Bronchial epithelial cell (primary cell): ENCODE measurements at places on chromosomes 16 and 17.
A peak's percentile ranks its signal among the peaks of the same experiment; 100 is the strongest.

DNA sequence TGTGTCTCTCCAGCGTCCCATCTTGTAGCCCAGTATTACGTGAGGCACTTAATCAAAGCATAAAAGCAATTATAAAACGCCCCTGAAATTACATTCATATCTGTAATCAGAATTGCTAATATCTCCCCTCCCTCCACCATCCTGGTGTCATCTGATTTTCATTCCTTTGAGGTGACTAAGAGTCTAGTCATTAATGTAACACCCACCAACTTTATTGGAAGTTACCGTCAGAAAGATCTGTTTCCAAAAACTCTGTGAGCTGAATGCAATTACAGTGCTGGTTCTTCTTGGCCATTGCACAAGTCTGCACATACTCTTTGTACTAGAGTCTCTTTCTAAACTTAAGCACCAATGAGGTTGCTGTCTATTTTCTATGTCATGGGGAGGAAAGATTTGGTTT is 12.5 kb upstream of the MAF start:
- DNase-seq = peak; percentile 63

DNA sequence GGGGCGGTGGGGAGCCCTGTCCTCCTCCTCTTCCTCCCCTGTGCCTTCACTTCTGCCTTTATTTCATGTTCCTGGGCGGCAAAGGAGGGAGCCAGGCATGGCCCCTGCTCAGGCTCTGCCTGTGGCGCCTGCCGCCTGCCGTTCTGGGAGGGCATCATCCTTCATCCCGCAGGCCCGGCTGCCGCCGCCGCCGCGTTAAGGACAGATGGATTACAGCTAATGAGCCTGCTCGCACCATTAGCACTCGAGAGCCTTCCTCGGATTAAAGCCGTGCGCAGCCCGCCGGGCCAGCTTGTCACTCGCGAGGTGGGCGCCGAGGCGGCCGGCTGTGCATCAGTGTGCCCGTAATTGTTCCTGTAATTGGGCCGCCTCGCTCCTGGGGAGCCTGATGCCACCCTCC is 127.7 kb upstream of the GSE1 start:
- no peak for DNase-seq

DNA sequence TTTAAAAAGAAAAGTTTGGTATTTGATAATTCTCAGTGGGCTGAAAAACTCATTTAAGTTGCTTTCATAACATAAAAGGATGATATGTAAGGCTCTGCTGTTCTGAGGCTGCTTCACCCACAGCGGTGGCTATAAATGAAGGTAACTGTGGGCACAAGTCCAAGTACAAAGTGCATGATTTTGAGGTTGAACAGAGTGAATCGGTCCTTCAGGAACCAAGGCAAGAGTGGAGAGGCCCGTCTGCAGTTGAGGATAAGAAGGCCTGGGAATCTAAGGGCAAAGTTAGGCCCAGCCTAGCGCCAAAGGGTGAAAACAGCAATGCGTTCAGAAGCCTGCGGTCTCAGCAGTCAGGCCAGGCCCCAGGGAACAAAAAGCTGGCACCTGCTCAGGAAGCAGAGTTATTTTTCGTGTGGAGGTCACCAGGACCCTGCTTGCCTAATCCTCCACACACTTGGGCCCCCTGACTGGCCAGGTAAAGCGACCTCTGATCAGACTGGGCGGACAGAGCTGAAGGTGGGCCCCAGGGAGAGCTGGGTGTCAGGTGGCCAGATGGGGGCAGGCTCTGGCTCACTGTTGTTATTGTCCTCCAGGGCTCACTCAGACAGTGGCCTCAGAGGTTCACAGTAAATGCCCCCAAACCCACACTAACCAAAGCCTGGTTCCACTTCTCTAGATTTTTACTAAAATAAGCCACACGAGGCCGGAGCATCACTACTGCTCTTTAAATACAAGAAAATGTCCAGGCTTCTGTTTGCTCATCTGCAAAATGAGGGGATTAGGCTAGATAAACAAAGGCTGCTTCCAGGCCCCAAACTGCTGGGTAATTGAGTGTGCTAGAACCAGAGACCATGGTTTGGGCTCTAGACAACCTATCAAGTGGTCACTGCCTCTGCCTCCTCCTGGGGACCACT is 46.5 kb downstream of the TEX2 start:
- no peak for DNase-seq

- DNase-seq = no peak
These were observed 3.7 kb downstream of the RHBDL3 start for GRCh38 chr17:32269377-32269776.

DNA sequence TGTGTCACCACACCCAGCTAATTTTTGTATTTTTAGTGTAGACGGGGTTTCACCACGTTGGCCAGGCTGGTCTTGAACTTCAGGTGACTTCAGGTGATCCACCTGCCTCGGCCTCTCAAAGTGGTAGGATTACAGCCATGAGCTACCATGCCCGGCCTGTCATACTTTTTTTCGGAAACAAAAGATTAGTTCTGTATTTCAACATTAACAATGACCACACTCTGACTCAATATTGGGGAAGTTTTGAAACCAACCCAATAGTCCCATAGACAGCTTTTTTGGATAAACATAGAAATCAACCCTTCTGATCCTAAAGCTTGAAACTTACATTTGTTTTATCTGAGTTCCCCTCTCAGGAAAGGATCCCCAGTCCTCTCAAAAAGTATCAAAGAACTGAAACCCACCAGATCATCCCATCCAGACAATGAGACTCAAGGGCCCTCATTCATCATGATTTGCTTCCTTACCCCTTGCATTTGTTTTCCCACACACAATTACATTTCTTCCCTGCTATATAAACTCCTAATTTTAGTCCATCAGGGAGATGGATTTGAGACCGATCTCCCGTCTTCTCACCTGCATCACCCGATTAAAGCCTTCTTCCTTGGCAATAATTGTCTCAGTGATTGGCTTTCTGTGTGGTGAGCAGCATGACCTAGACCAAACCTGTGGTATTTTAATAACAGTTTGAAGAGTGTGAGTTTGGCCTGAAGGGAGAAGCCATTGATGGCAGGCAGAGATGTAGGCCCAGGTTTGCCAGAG is 7.2 kb upstream of the AGRP start:
- DNase-seq = peak; percentile 70

- DNase-seq = no peak
These were observed 183.9 kb downstream of the TOX3 start for GRCh38 chr16:52363082-52363481.

DNA sequence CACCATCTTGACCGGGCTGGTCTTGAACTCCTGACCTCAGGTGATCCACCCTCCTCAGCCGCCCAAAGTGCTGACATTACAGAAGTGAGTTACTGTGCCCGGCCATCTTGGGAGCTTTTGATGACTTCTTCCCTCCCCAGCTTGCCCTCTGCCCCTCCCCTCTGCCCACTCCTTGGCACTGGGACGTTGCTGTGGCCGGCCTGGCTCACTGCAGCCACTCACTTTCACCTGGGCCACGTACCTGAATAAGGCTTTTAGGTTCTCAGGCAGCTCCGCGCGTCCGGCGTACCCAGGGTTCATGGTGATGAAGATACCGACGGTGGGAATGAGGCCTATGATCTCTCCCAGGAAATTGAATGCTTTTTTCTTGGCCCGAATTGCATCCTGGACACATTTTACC is 81.6 kb downstream of the DNAH17 start:
- no peak for DNase-seq

DNA sequence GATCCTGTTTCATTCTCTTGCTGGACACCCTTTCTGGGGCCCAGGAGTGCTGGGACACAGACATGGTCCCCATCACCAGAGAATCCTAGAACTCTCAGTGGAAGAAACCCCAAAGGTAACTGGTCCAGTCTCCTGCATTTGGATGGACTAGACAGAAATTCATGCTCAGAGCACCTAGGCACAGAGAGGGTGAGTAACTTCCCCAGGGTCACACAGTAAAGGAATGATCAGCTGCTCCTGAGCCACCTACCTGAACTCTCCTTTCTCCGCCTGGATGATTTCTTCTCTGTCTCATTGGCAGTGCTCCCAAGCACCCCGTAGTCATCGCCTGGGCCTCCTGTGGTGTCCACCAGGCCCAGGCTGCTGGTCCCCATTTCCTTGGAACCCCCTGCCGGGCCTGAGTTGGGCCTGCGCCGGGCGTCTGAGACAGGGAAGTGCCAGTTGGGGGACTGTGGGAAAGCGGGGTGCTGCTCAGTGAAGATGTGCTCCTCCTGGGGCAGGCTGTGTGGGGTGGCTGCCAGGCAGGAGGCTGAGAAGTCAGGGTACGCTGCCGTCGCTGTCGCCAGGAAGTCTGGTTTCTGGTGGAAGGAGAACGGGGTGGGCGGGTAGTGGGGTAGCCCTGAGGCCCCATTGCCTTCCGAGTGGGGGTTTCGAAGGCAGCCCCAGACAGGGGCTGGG is 767 bp downstream of the MEOX1 start:
- DNase-seq = no peak

- no peak for DNase-seq
These were observed 9.5 kb downstream of the ACSF3 start for GRCh38 chr16:89103156-89103555.

GRCh38 chr16:12600116-12600515 is 203.6 kb downstream of the CPPED1 start:
- DNase-seq = no peak

- no peak for DNase-seq
These were observed 267.1 kb downstream of the SOX9 start for GRCh38 chr17:72387969-72388368.

DNA sequence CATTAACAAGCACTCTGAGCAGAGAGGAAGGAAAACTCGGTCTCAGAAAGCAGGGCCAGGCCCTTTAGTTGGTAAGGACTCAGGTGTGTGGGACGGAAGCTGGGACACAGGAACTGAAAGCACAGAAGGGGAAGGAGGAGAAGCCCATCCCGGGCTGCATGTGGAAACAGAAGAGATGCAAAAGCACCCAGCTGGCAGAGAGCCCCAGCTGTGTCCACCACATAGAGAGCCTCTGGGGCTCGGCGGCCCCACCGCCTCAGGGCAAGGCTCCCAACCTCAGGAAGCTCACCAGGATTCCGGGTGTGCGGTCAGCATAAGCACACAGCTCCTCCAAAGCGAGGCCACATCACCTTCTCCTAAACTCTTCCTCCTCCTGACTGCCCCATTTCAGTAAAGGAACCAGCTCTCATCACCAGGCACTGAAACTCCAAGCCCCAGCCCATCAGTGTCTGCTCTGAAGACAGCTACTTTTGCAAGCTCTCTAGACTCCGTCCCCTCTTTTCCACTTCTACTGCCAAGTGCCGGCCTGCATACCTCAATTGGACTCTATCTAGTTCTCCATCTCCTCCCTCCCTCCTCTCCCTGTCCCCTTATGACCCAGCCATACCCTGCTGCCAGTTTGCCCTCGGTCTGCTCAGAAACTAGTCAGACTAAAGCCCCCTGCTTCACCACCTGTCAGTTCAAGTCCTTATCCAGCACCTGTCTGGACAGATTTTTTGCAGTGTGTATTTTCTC is 6.0 kb downstream of the ST3GAL2 start:
- DNase-seq = no peak

DNA sequence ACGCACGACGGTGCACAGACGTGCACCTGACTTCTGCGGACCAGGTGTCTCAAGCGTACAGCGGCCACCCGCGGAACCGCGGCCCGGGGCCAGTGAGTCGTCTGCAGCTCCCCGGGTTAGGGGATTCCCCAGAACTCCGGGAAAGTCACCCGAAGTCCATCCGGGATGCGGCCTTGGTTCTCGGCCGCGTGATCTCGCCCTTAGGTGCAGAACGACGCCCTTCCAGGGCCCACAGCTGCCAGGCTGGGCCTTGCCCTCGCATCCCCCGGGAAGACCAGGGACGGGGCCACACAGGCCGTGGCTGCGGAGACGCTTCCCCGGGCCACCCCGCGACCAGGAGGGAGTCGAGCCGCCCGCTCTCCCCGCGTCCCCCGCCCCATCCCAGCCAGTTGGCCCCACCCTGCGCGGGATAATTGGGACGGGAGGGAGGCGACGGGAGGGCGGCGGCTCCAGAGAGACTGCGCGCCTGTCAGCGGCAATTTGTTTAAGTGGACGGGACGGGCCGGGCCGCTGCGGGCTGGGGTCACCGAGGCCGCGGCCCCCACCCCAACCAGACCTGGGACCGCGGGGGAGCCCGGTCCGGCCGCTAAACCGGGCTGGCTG is 3.6 kb upstream of the TBX2 start:
- no peak for DNase-seq

GRCh38 chr16:70705056-70705455 is 19.2 kb upstream of the MTSS2 start:
- DNase-seq = no peak

DNA sequence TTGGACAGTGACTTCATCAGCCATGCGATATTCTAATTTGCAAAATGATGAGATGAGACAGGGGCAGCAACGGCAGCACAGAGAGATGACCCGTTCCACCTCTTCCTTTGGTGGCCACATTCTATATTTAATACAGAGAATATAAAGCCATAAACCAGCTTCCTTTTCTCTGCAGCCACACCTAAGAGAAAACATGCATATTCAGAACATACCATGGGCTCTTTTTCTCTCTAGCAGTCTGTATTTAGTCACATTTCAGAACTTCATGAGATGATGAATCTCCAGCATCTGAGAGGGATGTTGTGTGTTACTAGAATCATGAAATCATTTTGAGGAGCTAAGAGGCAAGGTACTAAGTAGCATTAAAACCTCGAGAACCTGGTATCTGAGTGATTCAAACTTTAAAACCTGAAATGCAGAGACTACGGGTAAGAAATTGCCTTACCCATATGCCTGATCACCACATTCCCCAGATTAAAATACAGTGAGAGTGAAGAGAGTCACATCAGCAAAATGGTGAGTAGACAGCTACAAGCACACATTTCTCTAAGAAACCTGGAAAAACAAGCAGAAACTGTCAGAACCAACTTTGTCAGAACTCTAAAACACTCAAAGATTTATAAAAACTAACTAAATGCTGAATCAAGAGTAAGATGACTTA is 55.5 kb upstream of the CPHXL start:
- DNase-seq = no peak

DNA sequence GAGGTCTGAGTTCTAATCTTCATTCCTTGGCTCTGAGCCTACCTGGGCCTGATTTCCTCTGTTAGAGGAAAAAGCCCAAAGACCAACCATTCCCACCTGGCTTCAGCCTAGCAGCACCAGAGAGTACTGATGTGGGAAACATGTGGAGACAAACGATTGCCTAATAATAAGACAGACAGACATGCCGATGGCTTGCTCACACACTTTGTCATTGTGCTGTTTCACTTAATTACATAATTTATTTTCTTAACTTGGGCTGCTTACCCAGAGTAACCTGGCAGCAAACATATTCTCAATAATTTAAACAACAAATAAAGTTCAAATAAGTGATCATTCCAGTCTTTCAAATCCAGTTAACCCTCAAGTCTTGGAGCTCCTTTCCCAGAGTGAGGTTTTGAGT is 83.4 kb downstream of the MAF start:
- DNase-seq = peak; percentile 49

DNA sequence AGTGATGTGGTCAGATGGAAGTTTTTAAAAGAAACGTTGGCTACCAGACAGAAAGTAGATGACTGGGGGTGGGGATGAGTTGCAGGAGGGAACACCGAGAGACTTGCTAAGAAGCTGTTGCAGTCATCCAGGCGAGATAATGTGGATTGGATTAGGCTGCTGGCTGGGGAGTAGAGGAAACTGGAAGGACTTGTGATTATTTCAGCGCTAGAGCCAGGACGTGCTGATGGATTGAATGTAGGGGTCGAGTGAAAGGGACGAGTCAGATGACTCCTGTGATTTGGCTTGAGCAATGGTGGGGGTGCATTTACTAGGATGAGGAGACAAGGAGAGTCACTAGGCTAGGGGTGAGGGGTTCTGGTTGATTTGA is 88.5 kb downstream of the CLEC16A start:
- DNase-seq = no peak

- peak; percentile 20 for DNase-seq
These were observed 36.4 kb downstream of the AKAP1 start for GRCh38 chr17:57121308-57122042.
